ENCODE measurements at places on chromosomes 5 and 9.

DNA sequence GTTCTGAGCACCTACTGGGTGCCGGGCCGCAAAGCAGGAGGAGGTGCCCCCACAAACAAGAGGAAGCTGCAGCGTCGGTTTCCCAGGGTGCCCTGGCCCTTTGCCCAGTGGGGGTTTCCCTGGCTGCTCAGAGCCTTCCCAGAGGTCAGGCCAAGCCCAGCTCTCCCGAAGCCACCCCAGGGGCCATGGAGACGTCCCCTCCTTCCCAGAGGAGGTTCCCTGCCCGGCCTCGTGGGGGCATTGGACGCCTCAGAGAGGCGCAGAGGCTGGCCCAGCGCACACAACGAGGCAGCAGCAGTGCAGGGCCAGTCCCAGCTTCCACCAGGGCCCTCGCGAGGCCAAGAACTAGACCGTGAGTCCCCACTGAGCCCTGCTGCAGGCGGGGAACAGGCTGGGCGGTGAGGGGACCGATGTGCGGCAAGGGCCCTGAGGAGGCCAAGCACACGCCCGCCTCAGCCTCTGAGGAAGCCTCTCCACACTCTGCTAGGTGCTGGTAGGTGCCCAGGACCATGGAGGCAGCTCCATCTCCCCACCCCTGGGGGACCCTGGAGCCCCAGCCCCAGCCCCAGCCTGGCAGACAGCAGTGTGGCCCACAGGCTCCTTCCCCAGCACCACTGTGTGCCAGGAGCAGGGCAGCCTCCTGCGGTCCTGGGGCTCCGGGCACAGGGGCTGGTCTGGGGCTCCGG is 7.0 kb downstream of the DIPK1B start:
- no peak for DNase-seq

GRCh38 chr9:33453999-33454660 is 6.7 kb upstream of the AQP3 start:
- no peak for DNase-seq

GRCh38 chr5:127930311-127930710 is 153.3 kb upstream of the SLC12A2 start:
- no peak for DNase-seq

DNA sequence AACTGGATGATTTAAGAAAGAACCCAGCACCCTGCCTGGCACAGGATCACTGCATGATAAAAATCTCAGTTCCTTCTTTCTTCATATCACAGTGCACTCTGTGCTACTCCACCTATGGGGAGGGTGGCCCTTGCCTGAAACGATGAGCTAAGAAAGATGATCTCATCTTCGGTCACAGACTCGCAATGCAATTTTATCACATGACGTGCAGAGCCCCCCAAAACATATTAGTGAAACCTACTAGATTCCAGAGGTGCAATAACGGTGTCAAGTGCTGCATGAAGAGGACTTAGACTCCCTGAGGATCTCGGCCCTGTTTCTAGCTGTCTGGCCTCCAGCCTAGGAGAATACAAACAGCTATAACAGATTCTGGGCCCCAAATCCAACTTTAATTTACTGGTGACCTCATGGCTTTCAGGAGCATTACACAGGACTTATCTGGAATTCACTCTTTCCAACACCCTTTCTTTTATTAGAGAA is 104.0 kb downstream of the EBF1 start:
- DNase-seq, result no peak

GRCh38 chr9:116208417-116209232 is 55.0 kb downstream of the PAPPA start:
- no peak for DNase-seq

- DNase-seq, result no peak
These were observed 43.9 kb downstream of the PAM start for GRCh38 chr5:102799017-102799416.

DNA sequence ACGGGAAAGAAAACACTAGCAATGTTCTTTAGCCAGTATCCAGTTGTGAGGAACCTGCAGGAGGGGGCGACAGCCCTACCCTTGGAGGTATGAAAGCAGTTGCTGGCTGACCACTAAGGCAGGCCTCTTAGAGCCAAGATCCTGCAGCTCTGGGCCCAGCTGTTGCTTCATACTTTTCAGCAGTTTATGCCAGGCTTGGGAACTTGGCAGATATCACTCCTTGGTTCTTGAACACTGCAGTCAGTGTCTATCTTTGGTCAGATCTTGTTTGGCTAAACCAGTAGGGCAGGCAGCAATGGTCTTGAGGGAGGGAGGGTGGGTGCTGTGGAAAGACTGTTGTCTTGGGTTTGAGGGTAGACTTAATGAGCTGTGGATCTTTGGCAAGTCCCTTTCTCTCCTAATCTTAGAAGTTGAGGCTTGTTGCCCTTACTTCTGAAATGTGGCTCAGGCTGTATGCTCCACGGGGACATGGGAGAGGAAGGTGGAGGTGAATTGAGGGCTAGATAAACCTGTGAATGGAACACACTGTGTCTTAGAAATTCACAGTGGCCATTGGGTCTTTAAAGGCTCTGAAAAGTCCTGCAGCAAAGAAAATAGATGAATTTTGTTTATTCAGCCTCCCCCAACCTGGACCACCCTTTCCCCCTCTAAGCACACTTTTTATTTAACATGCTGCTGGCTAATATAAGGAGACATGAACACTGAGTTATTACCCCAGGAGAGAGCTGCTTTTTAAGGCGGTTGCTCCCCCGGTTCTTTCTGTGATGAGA is 37.5 kb downstream of the ZNF618 start:
- no peak for DNase-seq

GRCh38 chr9:129451669-129452068 is 169.2 kb downstream of the C9orf50 start:
- DNase-seq, result no peak

DNA sequence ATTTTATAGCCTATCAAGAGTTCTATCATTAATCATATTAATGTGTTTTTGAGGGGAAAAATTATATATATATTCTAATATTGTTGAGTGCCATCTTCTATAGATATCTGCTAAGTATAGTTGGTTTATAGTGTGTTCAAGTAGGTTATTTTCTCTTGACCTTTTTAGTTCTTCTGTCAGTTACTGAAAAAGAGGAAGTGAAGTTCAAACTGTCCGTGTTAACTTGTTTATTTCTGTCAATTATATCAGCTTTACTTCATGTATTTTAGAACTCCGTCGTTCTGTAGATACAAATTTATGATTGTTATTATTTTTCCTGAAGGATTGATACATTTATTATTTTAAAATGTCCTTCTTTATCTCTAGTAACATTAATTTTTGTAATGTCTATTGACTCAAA is 1209.1 kb downstream of the CDH12 start:
- no peak for DNase-seq
